ENCODE measurements at places on chromosomes 3 and 15.

DNA sequence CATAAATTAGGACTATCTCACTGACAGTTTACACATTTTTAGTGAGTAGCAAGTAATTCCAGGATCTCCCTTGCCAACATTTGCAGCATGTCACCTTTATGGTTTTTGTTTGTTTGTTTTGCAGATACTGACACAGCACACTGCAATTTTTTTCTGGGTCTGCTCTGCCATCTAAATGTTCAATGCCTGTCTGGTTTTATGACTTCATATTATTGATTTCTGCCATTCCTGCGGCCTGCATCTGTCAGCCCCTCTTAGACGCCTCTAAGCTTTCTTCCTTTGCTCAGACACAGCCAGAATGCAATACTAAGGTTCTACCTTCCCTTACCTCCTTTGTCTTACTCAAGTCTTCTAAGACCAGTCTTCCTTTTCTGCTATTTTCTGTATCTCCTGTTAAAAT is 321.2 kb upstream of the AZI2 start:
- DNase-seq, result no peak

GRCh38 chr15:47399100-47399499 is 318.2 kb upstream of the SEMA6D start:
- no peak for DNase-seq

GRCh38 chr3:158847452-158847821 is 45.6 kb downstream of the MFSD1 start:
- no peak for DNase-seq

- DNase-seq, result no peak
These were observed 61.8 kb downstream of the ZBBX start for GRCh38 chr3:167318306-167318705.

DNA sequence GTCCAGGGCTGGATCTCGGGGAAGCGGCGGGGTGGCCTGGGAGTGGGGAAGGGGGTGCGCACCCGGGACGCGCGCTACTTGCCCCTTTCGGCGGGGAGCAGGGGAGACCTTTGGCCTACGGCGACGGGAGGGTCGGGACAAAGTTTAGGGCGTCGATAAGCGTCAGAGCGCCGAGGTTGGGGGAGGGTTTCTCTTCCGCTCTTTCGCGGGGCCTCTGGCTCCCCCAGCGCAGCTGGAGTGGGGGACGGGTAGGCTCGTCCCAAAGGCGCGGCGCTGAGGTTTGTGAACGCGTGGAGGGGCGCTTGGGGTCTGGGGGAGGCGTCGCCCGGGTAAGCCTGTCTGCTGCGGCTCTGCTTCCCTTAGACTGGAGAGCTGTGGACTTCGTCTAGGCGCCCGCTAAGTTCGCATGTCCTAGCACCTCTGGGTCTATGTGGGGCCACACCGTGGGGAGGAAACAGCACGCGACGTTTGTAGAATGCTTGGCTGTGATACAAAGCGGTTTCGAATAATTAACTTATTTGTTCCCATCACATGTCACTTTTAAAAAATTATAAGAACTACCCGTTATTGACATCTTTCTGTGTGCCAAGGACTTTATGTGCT is 527 bp downstream of the B2M start:
- peak; percentile 74 for DNase-seq

GRCh38 chr15:101147181-101147580 is 104.7 kb downstream of the CHSY1 start:
- DNase-seq, result no peak

GRCh38 chr3:41155834-41156233 is 43.5 kb upstream of the CTNNB1 start:
- no peak for DNase-seq

DNA sequence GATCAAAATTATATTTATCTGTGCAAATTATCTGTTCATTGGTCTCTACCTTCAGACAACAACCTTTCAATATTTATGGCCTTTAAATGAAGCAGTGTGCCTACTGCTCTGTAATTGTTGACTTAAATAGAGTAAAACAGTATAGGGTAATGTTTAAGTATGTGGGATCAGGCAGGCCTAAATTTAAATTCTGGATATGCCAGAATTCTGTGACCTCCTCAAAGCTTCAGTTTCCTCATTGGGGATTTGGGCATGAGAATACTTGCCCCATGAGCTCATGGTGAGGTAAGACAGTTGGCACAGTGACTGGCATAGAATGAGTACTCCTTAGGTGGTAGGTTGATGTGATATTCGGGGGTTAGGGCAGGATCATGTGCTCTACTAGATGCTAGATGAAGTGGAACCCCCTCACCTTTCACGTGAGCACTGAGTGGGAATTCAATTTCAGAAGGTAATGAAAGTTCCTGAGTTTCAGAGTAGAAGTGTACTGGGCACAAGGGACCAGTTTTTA is 14.9 kb downstream of the ARL8B start:
- peak; percentile 74 for DNase-seq

All from inflammatory macrophage treated with lipopolysaccharide for 4 hours (primary cell).